ENCODE measurements at places on chromosomes 5 and 9.

- DNase-seq: no peak
These were observed 173.8 kb upstream of the SLC30A5 start for GRCh38 chr5:68919988-68920490.

GRCh38 chr9:14273696-14274121, 40.2 kb downstream of the NFIB start:
- DNase-seq: peak; percentile 28

- DNase-seq: no peak
These were observed 1.4 kb downstream of the PCDH1 start for GRCh38 chr5:141876628-141877355.

DNA sequence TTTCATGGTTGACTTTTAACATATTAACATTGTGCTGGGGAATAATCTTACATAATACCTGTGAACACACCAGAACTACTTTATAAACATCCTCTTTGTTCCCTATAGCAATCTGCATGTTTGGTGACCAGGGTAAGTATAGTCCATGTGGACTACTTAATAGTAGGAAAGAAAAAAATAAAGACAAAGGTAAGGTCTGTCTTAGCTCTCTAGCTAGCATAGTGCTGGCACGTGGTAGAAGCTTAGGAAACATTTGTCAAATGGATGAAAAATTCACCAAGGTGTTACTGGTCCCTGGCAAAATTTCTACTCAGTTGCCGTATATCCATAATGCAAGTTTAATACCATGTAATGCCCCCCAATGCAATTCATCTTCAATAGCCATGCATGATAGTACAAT, 78.6 kb upstream of the ABCA1 start:
- DNase-seq: no peak

GRCh38 chr5:57317341-57317740, 143.5 kb downstream of the GPBP1 start:
- DNase-seq: no peak

DNA sequence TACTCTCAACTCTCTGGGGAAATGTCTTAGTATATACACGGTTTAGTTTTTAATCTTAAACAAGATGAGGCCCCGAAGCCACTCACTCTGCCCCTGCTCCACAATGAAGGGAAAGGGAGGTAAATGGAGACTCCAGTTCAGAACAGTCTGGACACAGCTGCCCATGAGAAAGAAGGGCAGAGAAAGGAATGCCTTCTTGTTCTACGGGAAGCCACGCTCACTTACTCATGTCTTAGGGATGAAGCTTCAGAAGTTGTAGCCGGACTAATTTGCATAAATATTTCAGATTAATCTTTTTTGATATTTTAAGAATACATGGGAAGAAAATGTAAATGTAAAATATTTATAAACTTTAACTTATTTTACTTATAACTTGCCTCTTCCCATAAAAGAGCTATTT, 94.0 kb downstream of the COL23A1 start:
- DNase-seq: peak; percentile 37

GRCh38 chr5:24401773-24402172, 243.0 kb downstream of the CDH10 start:
- peak; percentile 72 for DNase-seq

GRCh38 chr5:93572608-93573353, 8.2 kb downstream of the NR2F1-AS1 start:
- DNase-seq: peak; percentile 55

DNA sequence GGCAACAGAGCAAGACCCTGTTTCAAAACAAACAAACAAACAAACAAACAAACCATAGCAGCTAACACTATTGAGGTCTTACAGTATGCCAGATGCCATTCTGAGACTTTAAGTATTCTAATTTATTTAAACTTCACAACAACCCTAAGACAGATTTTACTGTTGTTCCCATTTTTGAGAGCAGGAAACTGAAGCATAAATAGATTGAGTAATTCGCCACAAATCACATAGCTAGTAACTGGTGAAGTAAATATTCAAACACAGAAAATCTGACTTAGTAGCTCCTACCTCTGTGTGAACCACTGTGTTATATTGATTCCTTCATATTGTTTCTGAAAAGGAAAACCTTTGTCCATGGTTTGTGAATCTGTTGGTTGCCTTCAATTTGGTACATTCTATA, 98.4 kb downstream of the UNC13B start:
- DNase-seq: no peak

GRCh38 chr5:122351416-122352157, 39.5 kb downstream of the SNCAIP start:
- no peak for DNase-seq

- DNase-seq: peak; percentile 52
These were observed 64.6 kb downstream of the ACTBL2 start for GRCh38 chr5:57417971-57418370.

DNA sequence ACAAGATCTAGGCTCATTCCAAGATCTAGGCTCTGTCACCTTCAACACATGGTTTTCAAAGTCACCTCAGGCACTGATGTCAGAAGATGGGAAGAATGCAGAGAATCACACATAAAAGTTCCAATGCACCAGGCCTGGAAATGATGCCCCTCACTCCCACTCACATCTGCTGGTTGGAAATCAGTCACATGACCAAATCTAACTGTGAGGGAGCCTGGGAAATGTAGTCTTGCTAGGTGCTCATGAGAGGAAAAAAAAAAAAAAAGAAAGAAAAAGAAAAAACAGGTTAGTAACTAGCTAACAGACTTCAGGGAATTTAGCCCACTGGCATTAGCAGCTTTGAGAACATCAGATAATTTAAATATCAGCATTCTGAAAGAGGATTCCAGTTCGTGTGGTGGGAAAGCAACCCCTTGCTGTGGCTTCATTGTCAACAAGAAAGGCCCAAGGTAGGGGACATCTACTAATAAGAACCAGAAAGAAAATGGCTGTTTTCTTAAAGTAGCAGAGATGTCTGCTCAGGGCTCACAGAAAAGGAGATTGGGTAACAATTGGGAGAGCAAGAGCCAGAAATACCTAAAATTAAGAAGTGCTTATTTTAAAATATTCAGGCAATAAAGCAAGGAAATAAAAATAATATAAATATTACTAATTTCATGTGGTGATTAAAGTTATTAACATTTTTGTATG, 614.3 kb downstream of the ACTL7B start:
- DNase-seq: no peak

DNA sequence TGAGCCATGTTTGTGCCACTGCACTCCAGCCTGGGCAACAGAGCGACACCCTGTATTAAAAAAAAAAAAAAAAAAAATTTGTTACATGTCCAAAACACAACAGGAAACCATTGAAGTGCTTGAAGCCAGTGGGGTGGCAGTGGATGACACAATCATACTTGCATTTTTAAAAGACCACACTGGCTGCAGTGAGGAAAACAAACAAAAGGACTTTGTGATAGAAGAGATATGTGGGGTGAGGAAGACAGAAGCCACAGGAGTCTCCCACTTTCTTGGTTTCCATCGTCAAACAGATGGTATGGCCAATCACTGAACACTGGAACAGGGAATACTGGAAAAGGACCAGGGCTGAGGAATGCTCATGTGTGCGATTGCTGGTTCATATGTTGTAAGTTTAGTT, 20.9 kb upstream of the COMMD10 start:
- no peak for DNase-seq

DNA sequence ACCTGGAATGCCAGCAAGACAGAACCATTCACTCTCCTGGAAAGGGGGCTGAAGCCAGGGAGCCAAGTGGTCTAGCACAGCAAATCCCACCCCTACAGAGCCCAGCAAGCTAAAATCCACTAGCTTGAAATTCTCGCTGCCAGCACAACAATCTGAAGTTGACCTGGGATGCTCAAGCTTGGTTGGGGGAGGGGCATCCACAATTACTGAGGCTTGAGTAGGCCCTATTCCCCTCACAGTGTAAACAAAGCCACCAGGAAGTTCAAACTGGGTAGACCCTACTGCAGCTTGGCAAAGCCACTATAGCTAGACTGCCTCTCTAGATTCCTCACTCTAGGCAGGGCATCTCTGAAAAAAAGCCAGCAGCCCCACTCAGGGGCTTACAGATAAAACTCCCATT, 17.3 kb downstream of the RIGI start:
- DNase-seq: no peak

- no peak for DNase-seq
These were observed 2.8 kb upstream of the SARDH start for GRCh38 chr9:133740911-133741310.

GRCh38 chr5:101520417-101520816, 617.3 kb upstream of the ST8SIA4 start:
- no peak for DNase-seq

DNA sequence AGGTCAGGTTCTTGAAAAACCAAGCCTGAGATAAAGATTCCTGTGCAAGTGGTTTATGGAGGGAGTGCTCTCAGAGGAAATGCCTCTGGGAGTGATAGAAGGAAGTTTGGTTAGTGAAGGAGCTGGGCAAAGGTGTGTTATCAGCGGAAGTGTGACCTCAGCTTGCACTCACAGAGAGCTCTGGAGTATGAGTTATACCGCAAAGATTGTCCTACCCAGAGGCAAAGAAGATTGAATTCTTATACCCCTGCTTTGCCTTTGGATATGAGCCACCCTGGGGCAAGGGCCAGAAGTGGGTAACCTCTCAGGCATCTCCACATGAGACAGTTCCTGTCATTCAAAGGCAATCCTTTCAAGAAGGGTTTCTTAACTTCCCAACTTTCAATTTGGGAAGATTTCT, 145.6 kb downstream of the MUSK start:
- no peak for DNase-seq

- peak; percentile 10 for DNase-seq
These were observed 146.1 kb downstream of the CAAP1 start for GRCh38 chr9:26746357-26747072.

All from fibroblast of skin of right biceps (primary cell).